Esophagus squamous epithelium (tissue), 5 donors: ENCODE measurements at places on chromosomes 3 and 15.

DNA sequence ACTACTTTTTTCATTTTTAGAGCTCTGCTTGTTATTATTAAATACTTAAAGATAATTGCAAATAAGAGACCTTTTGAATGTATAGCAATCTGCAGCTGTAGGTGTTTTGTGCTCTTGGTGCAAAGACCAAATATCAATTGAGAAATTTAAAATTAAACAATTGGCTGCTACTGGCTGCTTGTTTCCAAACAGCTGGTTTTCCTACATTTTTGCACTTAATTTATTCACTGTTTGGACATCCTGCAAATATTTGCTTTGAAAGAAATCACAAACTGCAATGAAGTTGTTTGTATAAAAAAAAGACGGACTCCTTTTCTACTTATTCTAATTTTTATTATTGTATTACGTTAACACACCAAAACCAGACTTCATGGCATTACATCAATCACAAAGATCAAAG, 35.6 kb downstream of the MED12L start:
- DNase-seq = no peak

DNA sequence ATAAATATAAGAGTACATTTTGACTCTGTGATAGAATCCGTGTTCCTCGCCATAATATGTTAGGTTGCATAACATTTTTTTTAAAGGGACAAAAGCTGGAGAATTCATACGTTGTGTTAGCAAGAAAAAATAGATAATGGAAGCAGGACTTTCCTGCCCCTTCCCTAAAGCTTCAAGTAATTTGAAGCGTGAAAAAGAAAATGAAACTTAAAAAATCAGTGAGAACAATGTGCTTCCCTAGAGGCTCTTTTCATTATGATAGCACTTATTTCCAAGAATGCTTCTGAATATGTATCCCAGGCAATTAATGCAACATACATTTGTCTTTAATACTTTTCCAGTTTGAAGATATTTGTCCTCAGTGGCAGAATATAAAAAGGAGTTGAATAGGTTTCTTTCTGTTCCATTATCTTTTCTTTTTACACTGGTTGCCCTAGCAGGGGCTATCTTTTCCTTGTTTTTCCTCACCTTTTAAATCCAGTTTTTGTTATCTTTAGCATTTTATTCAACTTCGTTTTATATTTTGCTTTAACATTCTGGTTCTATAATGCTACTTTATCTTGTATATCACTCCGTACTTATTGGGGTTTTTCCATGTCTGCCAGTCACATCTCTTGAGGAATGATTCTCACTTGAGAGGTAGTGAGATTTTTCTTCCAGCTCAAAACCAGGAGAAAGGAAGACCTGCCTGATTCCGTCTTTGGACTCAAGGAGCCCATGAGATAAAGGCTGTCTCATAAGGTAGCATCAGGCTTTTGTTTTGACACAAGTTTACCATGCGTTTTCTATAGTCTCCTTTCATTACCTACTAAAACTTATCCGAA, 113.8 kb downstream of the MBNL1 start:
- no peak for DNase-seq

DNA sequence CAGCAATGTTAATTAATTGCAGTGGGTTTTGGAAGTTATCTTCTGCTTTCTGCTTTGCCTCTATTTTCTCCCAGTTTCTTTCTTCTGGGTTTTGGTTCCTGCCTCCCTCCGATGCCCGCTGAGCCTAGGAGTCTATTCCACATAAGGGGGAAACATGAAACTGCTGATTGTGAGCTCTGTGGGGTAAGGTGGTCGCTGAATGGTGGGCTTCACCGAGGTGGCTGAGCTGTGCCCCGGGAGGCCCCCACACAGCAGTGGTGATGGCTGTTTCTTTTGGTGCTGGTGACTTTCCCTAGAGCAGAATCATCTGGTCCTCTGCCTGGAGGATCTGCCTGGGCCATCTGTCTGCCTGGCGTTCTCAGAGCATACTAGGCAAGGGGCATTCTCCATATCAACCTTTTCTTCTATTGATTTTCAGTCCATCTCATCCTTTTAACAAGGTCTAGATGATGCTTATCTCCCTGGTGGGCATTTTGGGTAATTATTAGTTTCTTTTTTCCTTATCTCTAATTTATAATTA, 68.8 kb upstream of the ATP2B2 start:
- no peak for DNase-seq

GRCh38 chr15:69530991-69531664, 78.5 kb downstream of the RPLP1 start:
- no peak for DNase-seq

GRCh38 chr3:24133436-24133835, 188.3 kb downstream of the NR1D2 start:
- no peak for DNase-seq

- DNase-seq = no peak
Measured at GRCh38 chr3:149214702-149215101, 6.9 kb downstream of the CP start.

- DNase-seq = no peak
Measured at GRCh38 chr3:52401551-52401950, 43.4 kb downstream of the SEMA3G start.

DNA sequence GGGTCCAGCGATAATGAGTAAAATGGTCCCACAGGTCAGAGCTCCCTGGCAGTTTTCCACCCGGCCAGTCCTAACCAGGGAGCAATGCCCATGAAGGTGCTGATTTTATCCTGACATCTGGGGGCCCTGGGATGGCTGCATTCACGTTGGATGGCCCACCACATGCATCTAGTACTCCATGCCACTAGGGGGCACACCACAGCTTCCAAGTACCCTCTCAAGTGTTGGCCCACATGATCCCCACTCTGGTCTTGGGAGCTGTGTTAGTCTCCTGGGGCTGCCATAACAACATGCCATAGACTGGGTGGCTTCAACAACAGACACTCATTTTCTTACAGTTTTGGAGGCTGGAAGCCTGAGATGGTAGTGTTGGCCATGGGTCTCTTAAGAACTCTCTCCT, 225.5 kb downstream of the SLCO3A1 start:
- DNase-seq = no peak

DNA sequence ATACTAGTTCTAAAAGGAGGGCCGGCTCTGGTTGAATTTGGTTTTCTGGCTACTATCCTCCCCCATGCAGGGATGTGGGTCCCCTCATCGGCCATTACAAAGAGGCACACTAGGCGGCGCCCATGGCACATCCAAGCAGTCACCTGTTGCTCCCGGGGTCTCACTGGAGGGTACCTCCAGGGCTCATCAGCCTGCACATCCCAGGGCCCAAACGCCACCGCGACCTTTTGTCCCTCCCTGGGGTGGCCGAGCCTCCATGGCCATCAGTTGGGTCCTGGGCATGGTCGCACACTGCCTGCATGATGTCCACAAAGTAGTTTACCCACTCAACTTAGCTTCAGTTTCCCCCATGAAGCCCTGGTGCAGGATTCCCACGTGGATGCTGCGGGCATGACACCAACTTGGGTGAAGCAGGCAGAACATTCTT, 28.3 kb downstream of the IDH3A start:
- no peak for DNase-seq

DNA sequence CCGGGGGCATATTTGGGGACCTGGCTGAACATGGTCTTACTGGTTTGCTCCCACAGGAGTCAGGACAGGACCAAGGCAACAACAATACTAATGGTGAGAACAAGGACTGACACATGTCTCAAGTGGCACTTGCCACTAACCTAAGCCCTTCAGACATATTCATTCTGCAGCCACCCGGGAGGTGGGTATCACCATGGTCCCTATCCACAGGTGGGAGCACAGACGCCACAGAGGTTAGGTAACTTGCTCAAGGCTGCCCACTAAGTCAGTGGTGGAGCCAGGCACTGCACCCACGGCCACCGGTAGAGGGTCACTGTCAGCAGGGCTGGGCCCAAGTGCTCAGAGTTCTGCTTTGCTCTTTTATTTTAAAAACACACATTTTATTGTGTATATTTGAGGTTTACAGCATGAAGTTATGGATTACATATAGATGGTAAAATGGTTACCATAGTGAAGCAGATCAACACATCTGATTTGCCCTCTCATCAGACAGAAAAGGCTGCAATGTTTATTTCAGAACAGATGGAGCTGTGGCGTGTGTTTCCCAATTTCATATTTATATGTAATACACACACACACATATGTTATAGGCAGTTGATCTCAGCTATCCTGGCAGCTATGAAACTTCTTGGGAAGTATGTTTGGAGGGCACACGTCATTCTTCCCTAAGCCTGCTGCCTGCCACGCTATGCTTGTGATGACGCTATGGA, 30.0 kb upstream of the SLC41A3 start:
- DNase-seq = no peak

DNA sequence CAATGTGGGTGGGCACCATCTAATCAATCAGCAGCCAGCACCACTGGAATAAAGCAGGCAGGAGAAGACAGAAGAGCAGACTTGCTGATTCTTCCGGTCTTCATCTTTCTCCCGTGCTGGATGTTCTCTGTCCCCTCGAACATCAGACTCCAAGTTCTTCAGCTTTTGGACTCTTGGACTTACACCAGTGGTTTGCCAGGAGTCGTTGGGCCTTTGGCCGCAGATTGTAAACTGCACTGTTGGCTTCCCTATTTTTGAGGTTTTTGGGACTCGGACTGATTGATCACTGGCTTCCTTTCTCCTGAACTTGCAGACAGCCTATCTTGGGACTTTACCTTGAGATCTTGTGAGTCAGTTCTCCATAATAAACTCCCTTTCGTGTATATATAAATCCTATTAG, 292.8 kb downstream of the BCHE start:
- no peak for DNase-seq

- DNase-seq = no peak
Measured at GRCh38 chr15:97459771-97460170, 500.7 kb upstream of the ARRDC4 start.

DNA sequence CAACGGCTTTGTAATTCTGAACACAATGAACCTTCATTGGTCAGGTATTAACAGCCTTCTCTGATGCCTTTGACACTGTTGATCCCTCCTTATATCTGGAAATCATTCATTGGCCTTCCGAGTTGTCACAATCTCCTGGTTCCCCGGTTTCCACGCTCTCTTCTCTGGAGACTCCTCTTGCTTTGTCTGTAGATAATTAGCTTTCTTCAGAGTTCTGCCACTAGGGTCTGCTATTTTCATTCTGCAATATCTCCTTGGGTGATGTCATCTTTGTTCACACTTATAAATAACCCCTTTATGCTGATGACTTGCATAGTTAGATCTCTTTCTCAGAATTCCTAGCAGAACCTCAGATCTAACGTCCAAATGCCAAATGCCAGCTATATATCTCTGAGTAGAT, 583.8 kb upstream of the ZNF717 start:
- DNase-seq = no peak

DNA sequence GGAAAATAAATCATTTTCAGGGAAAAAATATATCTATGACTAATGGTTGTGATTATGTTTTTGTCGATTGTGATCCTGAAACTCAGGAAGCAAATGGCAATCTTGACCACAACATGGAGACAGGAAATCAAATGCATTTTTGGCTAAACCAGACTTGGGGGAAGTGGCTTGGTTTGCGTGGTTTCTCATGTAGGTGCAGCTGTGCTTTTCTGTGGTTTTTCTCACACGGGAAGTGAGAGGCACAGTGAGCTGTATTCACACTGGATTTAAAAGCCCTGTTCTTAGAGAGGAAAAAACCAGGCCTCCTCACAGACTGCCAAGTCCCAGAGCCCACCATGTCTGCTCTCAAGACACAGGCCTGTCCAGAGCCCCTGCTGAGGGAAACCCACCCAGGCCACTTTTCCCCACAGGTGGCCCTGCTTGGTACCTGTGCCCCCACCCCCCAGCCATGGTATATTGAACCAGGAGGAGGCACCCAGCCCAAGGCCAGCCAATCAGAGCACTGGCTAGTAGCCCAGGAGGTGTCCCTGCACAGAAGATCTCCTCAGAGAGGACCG, 46.1 kb downstream of the BTD start:
- no peak for DNase-seq

DNA sequence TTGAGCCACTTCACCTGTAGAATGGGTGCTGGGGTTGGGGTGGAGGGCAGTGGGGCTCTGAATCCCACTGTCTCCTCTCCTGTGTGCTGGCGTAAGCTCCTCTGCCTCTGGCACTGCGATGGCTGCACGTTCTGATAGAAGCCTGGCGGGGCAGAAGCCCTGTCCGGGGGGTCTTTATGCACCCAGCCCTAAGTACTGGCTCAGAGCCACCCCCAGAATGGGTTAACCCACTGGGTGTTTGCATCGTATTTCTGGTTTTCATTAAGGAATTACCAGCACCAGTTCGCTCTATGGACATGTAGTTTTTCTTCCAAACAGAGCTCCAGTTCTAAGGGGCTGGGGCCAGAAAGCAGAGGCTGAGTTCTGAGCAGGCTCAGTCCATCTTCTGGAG, 37.7 kb upstream of the CDCP1 start:
- no peak for DNase-seq

DNA sequence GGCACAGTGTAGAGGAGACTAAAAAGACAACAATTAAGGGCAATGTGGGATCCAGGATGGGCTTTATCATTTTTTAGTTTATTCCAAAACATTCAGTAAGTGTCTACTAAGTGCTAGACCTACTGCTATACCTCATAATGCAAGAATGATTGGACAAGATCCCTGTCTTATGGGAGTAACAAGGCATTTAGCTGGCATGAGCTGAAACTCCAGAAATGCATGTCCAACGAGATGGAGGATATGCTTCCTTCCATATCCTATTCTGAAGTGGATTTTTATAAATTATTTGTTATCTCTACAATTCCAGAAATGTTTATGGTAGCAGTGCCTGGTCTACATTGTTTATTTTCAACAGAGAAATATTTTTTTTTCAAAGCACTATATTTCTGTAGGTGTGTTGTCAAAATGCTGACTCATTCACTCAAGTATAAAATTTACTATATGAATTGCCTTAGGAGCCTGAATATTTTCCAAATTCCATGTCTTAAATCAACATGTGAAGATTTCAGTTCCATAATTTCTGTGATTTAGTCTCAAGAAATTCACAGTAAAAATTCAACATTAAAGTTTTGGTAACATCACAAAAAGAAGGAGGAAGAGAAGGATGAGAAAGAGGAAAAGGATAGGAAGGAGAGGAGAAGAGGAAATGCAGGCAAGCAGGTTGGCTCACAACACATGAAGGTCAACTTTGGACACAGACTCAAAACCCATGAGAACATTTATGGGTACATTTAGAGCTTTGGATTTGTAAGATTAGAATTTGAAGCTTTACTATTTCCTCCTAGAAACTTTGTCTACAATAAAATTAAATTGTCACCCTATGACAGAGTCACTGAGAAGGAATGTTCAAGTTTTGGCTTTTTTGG, 88.6 kb downstream of the P3H2 start:
- no peak for DNase-seq

DNA sequence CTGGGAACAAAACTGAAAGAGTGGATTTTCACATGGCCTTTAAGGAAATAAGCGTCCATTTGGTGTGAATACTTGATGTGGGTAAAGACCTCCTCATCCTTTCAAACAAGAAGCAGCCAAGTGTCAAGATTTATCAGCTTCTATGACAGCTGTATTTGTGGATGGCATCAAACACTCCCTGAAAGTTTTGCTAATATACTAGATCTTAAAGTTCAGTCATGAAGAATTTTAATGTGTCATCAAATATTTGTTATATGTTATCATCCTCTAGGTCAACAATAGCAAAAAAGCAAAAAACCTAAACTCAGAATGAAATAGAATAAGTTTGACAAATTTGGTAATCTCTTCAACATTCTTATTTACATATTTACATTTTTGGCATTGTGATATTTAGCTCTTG, 29.1 kb upstream of the LYSMD4 start:
- DNase-seq = no peak

GRCh38 chr3:132343018-132343612, 25.9 kb downstream of the ACP3 start:
- no peak for DNase-seq

GRCh38 chr3:15404767-15405166, 22.6 kb downstream of the METTL6 start:
- no peak for DNase-seq

- DNase-seq = no peak
Measured at GRCh38 chr3:152076148-152076547, 192.6 kb upstream of the MBNL1 start.
